Stimulated activated CD4-positive, alpha-beta T cell treated with anti-CD3 and anti-CD28 coated beads, Interleukin-4, amount 100 ng/mL, for 4 hours (primary cell): ENCODE measurements at places on chromosomes 7 and 10.

- DNase-seq = no peak
Measured at GRCh38 chr10:76732306-76732705, 905.3 kb downstream of the KCNMA1 start.

DNA sequence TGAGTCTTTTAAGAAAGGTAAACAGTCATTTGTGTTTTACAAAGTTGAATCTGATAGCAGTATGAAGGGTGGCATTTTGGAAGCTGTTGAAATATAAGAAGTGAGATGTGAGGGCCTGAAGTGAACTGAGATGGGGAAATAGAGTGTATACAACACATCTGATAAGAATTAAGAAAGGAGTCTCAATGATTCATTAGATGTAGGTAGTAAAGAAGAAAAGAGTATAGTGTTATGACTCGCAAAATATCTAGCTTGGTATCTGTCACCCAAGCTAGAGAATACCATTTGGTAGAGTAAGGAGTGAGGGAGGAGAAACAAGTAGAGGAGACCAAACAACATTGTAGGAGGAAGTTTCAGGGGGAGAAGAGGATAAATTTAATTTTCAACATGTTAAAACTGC, 5.3 kb downstream of the PTPN12 start:
- no peak for DNase-seq

- DNase-seq = no peak
Measured at GRCh38 chr10:76353237-76353851, 921.9 kb downstream of the LRMDA start.

GRCh38 chr10:3828404-3829155, 43.6 kb upstream of the KLF6 start:
- DNase-seq = no peak

GRCh38 chr7:4709187-4709586, 27.1 kb downstream of the FOXK1 start:
- DNase-seq = no peak

DNA sequence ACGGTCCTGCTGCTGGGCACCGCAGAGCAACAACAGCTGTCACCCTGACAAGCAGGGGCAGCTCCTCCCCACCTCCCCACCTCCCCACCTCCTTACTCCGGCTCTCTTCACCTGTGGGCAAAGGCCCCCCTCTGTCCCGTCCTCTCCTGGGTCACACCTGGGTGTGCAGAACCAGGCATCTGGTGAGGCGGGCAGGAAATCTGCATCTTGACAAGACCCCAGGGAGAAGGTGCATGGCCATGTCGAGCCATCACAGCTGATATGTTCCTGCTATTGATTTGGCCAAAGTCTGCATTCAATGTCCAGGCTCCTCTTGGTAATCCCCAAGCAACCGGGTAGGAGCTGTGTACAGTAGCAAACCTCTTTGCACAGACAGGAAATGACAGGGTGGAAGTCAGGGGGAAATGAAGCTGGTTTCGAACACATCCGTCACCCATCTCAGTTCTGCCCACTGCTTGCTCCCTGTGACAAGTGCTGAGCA, 554.2 kb downstream of the DNAJB6 start:
- no peak for DNase-seq

DNA sequence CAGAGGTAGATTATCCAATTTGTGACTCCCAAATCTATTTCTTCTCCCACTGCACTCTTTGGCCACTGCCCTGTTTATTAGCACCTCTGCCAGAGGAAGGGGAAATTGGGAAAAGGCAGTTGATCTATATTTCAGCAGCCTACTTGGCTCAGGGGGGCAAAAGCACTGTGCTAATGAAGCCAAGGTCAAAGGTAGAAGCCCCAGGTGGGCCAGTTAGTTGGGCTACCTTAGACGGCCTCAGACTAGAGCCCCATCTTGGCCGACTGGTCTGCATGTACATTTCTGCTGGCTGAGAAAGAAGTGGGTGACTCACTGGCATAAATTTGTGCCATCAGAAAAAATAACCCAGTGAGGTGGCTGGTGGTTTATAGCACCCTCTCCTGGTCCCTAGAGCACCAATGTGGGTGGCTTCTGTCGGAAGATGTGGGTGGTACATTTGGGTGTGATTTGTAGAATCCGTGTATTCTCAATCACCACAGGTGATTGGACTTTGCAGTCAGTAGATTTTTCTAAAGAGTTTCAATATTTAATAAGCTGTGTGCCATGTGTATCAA, 293.3 kb upstream of the MKI67 start:
- no peak for DNase-seq

GRCh38 chr7:152392254-152392653, 43.5 kb downstream of the KMT2C start:
- no peak for DNase-seq

- DNase-seq = no peak
Measured at GRCh38 chr10:4704034-4704545, 121.9 kb upstream of the AKR1E2 start.

DNA sequence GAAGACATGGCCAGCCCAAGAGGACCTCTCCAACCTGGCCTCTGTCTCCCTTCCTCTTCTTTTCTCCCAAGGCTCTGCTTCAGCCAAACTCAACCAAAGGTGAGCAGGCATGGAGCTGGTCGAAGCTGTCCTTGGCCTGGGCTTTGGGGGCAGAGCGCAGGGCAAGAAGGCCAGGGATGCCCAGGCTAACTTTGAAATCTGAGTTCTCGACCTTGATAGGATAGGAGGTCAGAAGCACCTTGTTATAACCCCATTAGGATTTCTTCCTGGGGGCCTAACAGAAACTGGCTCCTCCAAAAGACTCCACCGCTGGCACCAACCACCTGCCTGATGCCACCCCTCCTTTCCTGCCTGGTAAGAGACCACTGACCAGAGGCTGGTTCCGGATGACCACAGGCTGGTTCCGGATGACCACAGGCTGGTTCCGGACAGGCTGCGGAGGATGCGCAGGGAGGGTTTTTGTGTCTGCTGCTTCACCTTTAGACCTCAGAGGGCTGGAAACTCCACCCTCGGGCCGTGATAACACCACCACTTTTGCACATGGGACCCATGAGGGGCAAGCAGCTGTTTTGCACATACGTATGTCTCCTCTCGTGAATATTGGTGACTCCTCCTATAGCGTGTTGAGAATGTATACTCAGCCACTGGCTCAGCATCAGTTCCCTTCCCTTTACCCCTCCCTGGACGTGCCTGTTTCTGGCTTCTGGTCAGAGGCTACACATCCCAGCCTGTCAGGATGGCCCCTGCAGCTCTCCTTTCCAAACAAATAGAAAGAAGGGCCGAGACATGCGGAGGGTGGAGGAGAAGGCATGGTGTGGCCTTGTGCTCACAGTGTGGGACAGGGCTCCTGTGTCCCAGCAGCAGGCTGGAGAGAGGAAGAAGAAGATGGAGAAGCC, 140.1 kb downstream of the DNAJB6 start:
- no peak for DNase-seq

GRCh38 chr7:36287371-36288241, 102.1 kb upstream of the ANLN start:
- peak; percentile 28 for DNase-seq

- DNase-seq = no peak
Measured at GRCh38 chr7:111045449-111045848, 45.5 kb upstream of the LRRN3 start.

- no peak for DNase-seq
Measured at GRCh38 chr10:44759122-44759521, 152.0 kb upstream of the TMEM72 start.

- no peak for DNase-seq
Measured at GRCh38 chr10:27235706-27236105, 4.9 kb downstream of the ACBD5 start.

- no peak for DNase-seq
Measured at GRCh38 chr10:93299195-93299594, 182.9 kb downstream of the MYOF start.

GRCh38 chr10:119602241-119603095, 5.7 kb upstream of the TIAL1 start:
- peak; percentile 12 for DNase-seq
